Activated CD4-positive, CD25-positive, alpha-beta regulatory T cell treated with anti-CD3 and anti-CD28 coated beads, Interleukin-2, amount 50 U/mL, for 16 hours (primary cell): ENCODE measurements at places on chromosomes 16 and 17.

- no peak for DNase-seq
Measured at GRCh38 chr16:30096862-30097563, 1.0 kb upstream of the YPEL3 start.

DNA sequence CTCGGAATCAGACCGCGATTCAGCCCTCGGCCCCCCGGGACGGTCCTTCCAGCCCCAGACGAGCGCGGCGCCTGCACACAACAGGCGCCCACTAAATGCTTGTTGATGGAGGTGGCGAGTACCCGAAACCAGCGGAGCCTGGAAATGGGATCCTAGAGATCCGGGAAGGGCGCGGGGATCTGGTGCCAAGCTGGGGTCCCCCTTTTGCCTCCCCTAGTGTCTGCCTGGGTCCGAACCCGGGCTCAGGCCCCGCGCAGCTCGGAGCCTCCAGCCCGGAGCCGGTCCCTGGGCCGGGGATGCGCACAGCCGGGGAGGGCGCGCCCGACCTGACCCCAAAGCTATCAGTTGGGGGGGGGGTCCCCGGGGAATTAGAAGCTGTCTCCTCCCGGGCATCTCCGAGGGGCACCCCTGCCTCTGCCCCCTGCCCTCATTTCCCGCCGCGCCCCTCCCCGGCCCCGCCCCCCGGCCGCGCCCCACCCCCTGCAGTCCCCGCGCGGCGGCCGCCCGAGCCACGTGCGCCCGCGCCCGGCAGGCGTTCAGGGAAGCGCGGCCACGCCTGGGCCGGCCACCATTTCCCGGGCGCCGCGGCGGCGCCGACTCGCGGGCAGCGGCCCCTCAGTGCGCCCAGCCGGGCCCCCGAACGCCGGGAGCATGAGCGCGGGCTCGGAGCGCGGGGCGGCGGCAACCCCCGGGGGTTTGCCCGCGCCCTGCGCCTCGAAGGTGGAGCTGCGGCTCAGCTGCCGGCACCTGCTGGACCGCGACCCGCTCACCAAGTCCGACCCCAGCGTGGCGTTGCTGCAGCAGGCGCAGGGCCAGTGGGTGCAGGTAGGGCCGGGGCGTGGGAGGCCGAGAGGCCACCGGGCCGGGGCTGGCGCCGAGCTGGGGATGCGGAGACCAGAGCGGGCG is at the start of gene CPNE7:
CPNE7 (plus strand) TSS at position 512 of the 906 bp plus-strand sequence; CDS start at position 652, 140 bp downstream.
- no peak for DNase-seq

- no peak for DNase-seq
Measured at GRCh38 chr17:67656494-67657203, 61.1 kb upstream of the NOL11 start.

- no peak for DNase-seq
Measured at GRCh38 chr16:62652441-62653120, 616.3 kb upstream of the CDH8 start.

GRCh38 chr17:67421869-67422273 is 44.8 kb downstream of the PITPNC1 start:
- peak; percentile 40 for DNase-seq

GRCh38 chr16:10120953-10121352 is 61.3 kb downstream of the GRIN2A start:
- DNase-seq: no peak

GRCh38 chr17:79097226-79098055 is 22.8 kb downstream of the ENGASE start:
- no peak for DNase-seq

GRCh38 chr17:18248300-18248731 is 10.2 kb downstream of the FLII start:
- peak; percentile 34 for DNase-seq

DNA sequence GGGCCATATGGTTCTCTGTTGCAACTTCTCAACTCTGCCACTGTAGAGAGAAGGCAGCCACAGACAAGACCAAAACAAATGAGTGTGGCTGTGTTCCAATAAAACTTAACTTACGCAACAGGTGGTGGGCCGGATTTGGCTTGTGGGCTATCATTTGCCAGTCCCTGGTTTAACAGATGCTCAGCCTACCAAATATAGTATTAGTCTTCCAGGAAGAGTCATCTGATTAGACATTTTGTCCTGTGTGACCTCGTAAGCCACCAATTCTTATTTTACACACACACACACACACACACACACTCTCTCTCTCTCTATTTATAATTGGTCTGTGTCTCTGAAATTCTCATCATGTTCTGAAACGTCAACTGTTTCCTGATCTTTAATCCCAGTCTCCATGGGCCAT is 245.9 kb downstream of the XYLT1 start:
- DNase-seq: no peak

DNA sequence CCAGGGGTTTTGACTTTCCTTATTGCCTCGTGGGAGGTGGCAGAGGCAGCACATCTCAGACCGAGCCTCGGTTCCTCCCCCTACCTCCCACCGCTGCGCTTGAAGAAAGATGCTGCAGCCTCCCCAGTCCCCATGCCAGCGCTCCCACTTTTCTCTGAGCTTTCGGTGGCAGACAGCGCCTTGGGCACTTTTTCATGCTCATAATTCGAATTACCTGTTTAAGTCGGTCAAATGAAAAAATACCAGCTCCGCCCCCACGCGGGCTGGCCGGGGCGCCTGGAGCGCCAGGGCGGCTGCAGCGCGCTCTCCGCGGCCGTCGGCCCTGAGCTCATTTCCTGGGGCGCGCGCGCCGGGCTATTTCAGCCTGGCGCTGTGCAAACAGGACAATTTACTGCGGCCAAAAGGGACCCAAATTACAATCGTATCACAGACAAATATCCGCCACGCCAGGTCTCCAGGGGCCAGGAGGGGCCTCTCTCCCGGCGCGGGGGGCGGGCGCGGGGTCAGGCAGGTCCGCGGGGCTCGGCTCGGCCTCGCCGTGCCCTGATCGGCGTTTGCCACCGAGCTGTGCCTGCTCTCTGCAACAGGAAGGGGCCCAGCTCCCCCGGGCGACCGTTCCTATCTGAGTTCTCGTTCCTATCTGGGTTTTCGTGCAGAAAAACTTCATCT is 45.0 kb downstream of the SOST start:
- DNase-seq: no peak

- peak; percentile 18 for DNase-seq
Measured at GRCh38 chr16:56450275-56450985, 702 bp downstream of the NUDT21 start.

- no peak for DNase-seq
Measured at GRCh38 chr16:58459344-58460218, 40.4 kb upstream of the NDRG4 start.

DNA sequence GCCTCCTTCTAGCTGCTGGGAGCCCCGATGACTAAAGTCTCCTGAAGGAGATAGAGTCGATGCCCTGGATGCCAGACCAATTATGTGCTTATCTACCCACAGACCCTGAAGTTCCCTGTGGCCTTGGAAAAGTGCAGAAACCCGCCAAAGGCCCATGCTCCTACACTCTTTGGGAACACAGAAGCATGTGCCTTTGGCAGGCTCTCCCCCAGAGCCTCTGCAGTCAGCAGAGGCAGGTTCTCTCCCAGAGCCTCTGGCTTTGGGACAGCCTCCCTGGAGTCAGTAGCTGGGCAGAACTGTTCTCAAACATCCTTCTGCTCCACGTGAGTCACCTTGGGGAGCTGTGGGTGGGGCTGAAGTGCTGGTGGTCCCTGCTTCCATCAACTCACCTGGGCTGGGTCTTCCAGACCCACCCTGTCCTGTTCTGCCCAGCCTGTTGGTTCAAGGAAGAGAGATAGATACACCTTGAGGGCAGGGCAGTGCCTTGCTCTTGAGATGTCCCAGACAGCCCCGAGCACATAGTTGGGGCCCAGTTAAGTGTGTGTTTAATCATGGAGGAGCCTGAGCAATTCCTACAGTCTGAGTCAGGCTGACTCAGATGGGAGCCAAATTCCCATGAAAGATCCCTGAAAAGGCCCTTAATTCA is 3.2 kb upstream of the CDK5RAP3 start:
- DNase-seq: no peak

DNA sequence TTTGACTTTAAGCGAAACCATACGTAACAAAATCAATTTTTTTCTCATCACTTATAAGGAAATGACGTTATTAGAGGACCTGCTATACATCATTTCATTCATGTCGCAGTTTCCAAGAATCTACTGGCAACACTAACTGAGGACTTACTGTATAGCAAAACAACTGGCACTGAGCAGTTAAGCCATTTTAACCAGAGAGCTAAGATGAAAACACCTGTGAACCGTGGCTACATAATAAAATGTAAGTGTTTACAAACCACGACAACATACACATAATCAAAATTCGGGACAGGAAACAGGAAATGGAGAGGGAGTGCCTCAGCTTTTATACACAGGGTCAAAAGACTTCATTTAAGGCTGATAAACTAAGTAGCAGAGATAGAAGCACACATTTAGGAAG is 29.5 kb downstream of the METTL16 start:
- no peak for DNase-seq

- DNase-seq: no peak
Measured at GRCh38 chr17:69067274-69068047, 6.7 kb upstream of the ABCA9 start.

GRCh38 chr17:43584666-43585102 is 38.5 kb upstream of the ETV4 start:
- no peak for DNase-seq
